ENCODE measurements at places on chromosomes 2 and 18.

DNA sequence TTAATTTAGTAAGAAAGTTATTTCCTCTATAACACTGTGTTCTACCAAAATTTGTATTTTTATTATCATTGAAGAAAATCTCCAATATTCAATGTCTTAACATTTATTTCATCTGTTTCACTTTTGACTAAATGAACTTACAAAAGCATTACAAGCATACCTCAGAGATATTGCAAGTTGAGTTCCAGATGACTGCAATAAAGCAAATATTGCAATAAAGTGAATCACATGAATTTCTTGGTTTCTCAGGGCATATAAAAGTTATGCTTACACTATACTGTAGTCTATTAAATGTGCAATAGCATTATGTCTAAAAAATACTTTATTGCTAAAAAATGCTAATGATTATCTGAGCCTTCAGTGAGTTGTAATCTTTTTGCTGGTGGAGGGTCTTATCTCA is 78.3 kb downstream of the TTC32 start:
- no peak for DNase-seq

- DNase-seq, result no peak
These were observed 18.4 kb upstream of the CPO start for GRCh38 chr2:206920951-206921350.

DNA sequence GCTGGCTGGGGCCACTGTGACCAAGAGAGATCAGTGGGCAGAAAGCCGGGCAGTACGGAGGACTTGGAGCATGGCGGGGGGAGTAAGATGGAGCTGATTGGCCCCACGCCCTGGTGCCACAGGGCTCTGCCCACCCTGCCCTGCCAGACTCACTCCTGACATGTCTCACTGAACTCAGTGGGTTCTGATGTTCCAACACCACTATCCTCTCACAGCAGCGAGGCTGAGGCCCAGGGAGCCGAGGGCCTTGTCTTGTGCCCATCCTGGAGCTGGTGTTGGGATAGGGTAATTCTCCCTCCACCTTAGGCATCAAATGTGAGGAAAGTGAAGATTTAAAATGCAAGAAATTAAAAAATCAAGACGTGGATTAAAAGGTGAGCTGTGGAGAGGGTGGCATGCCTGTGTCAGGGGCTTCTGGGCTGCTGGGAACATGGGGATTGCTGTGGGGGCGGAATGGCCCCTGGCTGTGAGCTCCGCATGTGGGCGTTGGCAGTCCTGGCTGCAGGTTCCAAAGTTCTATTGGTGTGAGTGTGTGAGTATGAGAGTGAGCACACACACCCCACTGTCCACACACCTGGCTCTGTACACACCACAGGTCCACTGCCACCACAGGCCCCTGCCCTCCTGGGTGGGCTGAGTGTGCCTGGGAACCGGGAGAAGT is 283.5 kb upstream of the HS6ST1 start:
- DNase-seq, result no peak

DNA sequence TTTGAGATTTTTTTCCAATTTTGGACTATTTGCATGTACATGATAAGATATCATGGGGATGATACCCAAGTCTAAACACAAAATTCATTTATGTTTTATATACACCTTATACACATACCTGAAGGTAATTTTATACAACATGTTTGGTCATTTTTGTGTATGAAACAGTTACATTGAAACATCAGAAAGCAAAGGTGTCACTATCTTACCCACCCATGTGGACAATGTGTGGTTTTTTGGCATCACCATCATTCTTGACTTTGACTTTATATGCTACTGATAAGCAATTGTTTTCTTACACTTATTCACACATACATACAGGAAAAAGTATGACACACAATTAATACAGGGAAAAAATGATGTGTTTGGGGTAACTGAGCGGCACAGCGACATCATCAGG is 51.0 kb upstream of the ACVR1 start:
- DNase-seq, result no peak

GRCh38 chr2:169721016-169721415 is 12.6 kb upstream of the KLHL23 start:
- DNase-seq, result no peak

GRCh38 chr2:121038891-121039616 is 245.9 kb downstream of the TFCP2L1 start:
- DNase-seq, result peak; percentile 54

DNA sequence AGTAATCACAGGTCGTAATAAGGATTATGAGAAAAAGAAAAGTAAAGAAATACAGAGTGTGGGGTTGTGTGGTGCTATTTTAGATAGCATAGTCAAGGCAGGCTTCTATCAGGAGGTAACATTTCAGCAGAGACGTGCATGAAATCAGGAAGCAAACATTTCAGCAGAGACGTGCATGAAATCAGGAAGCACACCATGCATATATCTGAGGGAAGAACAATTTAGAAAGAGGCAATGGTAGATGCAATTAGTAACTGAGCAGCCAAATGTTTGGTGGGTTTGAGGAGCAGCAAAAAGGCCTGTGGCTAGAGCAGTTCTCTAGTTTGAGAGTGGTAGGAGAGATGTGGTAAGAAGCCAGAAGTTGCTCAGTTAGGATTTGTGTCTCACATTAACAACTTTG is 713.7 kb downstream of the ADCYAP1 start:
- DNase-seq, result no peak

DNA sequence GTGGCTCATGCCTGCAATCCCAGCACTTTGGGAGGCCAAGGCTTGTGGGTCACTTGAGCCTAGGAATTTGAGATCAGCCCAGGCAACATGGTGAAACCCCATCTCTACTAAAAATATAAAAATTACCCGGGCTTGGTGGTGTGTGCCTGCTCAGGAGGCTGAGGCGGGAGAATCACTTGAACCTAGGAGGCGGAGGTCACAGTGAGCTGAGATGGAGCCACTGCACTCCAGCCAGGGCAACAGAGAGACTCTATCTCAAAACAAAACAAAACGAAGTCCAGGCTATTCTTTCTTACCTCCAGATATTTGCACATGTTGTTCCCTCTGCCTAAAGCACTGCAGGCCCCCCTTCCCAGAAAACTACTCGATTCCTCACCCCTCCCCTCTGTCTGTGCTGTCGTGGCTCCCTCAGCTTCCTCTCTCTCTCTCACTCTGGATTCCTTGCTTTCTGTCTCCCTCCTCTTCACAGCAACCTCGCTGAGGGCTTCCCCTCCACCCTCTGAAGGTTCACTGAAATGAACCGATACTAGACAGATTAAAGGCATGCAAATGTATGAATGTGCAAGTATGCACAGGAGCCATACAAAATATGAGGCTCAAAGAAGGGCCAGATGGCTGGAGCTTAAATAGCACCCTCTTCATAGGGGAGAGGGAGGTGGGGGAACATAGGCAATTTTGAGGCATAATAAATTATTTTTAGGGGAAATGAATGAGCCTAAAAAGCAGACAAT is 18.5 kb downstream of the TMEM177 start:
- DNase-seq, result no peak

DNA sequence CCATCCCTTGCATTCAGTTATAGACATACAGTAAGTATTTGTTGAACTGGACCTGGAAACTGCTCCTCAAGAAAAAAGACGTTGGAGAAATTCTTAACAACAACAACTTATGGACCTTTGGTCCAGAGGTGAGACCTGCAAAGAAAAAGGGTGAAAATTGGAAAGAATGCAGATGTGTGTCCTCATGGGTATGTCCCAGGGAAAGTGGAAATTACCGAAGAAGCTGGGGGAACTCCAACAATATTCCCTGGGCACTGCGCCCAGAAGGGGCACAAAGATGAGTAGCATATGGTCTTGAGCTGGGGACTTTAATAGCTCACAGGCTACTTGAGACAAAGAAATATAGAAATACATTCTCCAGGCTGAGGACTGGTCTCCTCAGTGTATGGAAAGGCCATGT is 35.5 kb upstream of the YWHAQ start:
- DNase-seq, result no peak
